ENCODE measurements at places on chromosomes 7 and 10.

GRCh38 chr7:150910996-150911422 lies 58.7 kb downstream of the AOC1 start:
- DNase-seq = no peak

DNA sequence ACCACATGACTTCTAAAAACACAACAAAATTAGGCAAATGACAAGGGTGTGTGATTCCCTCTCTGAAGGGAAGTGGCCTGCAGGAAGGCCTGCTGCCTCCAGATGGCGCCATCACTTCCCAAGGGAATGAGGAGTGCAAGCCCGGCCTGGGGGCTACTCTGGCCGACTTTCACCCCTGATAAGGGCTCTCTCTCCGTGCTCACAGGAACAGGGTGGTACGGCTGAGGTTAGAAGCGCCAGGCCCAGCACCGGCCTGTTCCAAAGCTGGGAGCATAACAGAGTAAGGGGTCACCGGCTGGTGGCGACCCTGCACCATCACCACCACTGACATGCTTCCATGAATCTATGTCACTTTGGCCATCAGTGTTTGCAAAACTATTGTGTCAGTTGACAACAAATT lies 13.1 kb downstream of the RBP3 start:
- peak; percentile 42 for DNase-seq

DNA sequence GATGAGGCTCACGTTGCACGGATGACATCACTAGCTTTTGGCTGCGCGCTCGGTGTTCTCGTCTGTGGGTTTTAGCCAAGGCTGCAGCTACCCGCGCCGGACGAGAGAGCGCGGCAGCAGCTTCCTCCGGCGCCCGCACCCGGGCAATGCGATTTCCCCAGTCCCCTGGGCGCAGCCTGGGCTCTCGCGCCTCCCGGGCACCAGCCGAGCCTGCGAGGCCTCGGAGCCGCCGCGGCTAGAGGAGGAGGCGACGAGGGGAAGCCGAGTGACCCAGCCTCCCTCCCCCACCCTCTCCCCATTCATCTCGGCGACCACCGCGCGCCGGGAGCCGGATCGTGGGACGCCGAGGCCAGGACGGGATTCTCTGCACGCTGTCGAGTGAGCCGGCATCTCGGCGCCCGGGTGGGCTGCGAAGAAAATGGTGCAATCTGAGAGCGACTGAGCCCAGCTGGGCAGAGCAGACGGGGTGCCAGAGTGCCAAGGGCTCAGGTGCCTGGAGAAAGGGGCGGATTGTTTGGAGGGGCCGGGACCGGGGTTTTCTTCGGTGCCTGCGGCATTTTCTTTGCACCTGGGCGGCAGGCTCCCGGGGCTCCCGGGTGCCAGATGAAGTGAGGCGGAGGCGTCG lies 1.2 kb upstream of the TMEM178B start:
- peak; percentile 25 for DNase-seq

DNA sequence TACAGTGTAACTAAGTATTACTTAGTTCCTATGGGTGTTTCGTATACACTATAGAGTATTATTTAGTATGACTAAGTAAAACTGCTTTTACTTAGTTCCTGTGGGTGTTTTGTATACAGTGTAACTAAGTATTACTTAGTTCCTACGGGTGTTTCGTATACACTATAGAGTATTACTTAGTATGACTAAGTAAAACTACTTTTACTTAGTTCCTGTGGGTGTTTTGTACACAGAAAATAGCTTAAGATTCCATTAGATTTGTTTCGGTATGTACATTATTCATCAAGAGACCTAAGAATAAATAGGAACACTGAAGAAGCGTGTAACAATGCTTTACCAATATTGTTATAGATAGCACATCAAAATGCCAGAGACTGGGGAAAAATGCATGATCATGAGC lies 25.0 kb downstream of the IGF2BP3 start:
- no peak for DNase-seq

- no peak for DNase-seq
Measured at GRCh38 chr7:85630904-85631600, 444.2 kb upstream of the SEMA3D start.

GRCh38 chr10:79306644-79307220 lies 40.5 kb upstream of the PPIF start:
- DNase-seq = no peak

DNA sequence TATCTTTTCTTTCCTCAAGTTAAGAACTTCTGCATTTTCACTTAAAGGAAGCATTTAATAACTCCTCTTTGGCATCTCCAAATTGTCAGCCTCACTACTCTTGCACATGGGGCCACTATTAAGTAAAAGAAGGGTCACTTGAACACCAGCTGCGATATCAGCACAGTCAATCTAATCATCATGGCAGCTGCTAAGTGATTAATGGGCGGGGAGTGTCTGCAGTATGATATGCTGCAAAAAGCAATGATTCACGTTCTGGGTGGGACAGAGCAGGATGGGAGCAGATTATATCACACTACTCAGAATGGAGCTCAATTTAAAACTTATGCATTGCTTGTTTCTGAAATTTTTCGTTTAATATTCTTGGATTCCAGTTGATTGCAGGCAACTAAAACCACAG lies 447.4 kb upstream of the PFKP start:
- no peak for DNase-seq

- no peak for DNase-seq
Measured at GRCh38 chr7:129828078-129828762, 124.5 kb downstream of the UBE2H start.

- no peak for DNase-seq
Measured at GRCh38 chr10:83289373-83289772, 849.9 kb upstream of the GHITM start.

Measured in GM12891 (cell line).